ENCODE measurements at places on chromosomes 4 and X.

DNA sequence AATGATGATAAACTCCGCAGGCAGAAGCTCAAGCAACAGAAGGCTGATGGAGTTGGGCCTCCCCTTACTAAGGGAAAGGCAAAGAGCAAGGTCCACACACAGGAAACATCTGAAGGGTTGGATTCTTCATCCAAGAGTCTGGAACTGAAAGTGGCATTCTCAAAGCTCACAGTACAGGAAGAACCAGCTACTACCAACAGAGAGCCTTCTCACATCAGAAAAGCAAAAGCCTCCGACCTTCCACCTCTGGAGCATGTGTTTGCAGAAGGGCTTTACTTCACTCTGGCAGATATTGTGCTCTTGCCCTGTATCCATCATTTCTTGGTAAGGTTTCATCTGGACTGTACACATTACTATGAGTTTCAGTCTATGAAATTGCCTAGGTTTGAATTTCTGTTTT is 10.6 kb downstream of the GSTCD start:
- DNase-seq: no peak

GRCh38 chrX:5726224-5726623 is 502.4 kb downstream of the NLGN4X start:
- DNase-seq: no peak

DNA sequence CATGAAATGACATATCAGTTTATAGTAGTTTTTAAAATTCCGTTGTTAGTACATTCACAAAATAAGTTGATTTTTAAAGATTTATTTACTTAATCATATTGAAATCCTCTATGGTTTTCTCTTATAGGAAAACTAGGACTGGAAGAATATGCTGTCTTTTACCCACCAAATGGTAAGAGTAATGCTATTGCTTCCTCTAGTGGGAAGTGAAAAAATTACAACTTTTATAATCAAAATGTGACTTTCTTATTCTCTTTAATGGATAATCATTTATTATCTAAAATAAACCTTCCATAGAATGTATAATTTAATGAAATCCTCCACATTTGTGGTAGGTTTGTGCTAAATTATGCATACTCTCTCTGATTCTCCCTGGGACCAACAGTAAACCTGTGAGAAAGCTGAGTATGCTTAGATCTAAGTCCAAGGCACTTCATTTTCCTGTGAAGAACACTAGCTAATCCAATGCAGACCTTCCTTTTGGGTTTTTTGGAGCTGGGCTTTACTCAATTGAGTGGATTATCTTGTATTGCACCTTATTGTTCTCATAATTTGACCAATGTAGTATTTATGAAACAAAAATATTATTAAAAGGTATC is 136.2 kb downstream of the TBC1D19 start:
- no peak for DNase-seq

- no peak for DNase-seq
Observed at GRCh38 chr4:139935911-139936310, 218.1 kb downstream of the MAML3 start.

DNA sequence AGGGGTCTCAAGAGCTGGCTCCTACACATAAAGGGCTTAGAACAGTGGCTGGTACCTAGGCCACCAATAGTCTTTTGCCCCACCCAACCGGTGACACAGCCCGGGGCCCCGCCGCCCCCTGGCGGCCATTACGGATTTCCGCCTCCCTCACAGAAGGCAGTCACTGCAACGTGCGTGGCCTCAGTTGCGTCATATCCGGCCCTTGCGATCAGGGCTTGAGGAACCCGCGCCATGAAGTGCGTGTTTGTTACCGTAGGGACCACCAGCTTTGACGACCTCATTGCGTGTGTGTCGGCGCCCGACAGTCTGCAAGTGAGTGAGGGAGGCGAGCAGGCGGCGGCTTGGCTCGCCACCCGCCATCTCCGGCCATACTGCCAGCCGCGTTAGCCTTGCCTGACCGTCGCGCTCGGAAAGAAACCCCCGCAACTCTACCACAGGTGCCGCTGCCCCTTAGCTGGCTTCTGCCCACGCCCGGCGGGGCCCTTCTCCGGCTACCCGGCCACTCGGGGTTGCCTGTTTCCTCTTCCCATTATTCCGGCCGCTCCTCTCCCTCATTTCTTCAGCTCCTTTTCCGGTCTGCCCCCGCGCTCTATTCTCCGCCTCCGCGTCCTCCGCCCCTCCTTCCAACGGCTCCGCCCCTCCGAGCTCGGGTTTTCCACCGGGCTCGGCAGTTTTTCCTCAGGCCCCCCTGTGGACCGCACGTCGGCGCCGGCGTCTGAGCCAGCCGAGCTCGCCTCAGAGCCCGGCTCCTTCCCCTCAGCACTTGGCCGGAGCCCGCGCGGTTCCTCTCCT is at the start of gene ALG13:
Gene ALG13 (plus strand): TSS at position 183 of the 792 bp plus-strand sequence. CDS start 49 bp downstream, at position 232.
- DNase-seq: peak; percentile 89

- DNase-seq: peak; percentile 50
Observed at GRCh38 chrX:39815631-39816030, 282.1 kb downstream of the BCOR start.

DNA sequence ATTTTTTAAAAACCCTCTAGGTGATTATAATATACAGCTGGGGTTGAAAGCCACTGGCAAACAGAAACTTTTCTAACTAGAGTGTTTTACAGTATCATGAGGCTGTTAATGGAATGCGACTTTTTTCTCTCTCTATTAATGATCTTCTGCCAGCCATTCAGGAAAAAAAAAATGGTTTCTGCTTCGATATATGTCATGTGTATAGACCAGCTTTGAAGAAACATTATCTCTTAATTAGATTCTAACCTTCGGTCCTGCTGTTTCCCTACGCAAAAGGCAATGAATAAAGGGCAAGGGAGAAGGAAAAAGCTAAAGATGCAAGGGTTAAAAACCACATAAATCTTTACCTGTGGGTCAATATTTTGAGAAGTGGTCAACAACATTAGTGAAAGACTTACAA is 1662.1 kb upstream of the TENM3 start:
- DNase-seq: no peak

DNA sequence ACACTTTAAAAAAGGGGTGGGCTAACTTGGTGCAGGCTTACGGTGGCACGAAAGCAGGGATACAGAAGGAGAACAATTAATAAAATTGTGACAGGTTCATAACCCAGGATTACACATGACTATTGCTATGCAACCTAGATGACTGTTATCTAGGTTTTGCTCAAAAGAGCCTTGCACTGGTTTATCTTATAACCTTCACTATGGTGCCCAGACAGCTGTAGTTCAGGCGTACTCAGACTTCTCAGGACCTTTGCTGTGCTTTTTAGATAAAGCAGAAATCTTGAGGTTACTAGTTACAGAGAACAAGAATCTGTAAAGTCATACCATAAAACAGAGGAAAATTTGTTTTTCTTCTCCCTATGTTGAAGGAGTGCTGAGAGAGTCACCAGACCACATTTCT is 44.4 kb downstream of the UGT2A3 start:
- no peak for DNase-seq

DNA sequence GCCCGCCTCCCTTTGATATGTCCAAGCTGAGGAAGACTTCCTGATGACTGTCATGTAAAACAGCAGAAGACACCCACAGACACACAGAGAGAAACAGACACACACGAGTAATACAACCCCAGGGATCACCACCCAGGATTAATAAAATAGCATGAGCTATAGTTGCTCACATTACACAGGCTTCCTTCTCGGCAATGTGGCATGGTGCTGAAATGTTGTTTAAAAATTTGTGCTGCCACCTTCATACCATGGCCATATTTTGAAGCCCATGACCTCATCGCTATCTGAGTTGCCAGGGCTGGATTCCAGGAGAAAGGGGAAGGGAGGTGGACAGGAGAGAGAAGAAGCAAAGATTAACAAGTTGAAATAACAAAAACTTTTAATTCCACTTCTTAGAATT is 111.7 kb downstream of the SYNPO2 start:
- DNase-seq: no peak

GRCh38 chr4:150176547-150176946 is 98.3 kb downstream of the DCLK2 start:
- no peak for DNase-seq
